ENCODE measurements at places on chromosomes 1 and 21. TPM values are rescaled to one million over a fixed set of nuclear protein-coding genes. Genes with fewer than 3 reads are reported as not detected.

The ATXN7L2 gene
- 3.4 TPM for total RNA-seq

The IGSF3 gene
- 31.3 TPM for total RNA-seq

The PROK1 gene
- not detected for total RNA-seq

The TLCD4 gene
- total RNA-seq: 0.10 TPM

The NIBAN1 gene
- total RNA-seq: 28.2 TPM

The FMO4 gene
- total RNA-seq: 2.7 TPM

The GPA33 gene
- not detected for total RNA-seq

The WDR77 gene
- 66.6 TPM for total RNA-seq

The CLDN17 gene
- not detected for total RNA-seq

The ALG6 gene
- 14.6 TPM for total RNA-seq

The RCAN1 gene
- 22.0 TPM for total RNA-seq

The LRRC7 gene
- total RNA-seq: 0.07 TPM

The SNAP47 gene
- total RNA-seq: 33.1 TPM

The PTGER3 gene
- total RNA-seq: not detected

The RHD gene
- not detected for total RNA-seq

The TPTE gene
- not detected for total RNA-seq

The KCNN3 gene
- total RNA-seq: under 0.01 TPM

The WNT3A gene
- not detected for total RNA-seq

The KRTAP19-4 gene
- not detected for total RNA-seq

The DIP2A gene
- 30.6 TPM for total RNA-seq

The OPRD1 gene
- not detected for total RNA-seq

The PTPN7 gene
- not detected for total RNA-seq

The MAN1C1 gene
- total RNA-seq: 0.07 TPM

The APCS gene
- not detected for total RNA-seq

All from foreskin keratinocyte (primary cell).